Fibroblast of skin of right biceps (primary cell): ENCODE measurements at places on chromosomes 7 and 10.

- no peak for DNase-seq
Measured at GRCh38 chr10:48879451-48879850, 60.2 kb downstream of the LRRC18 start.

- DNase-seq = no peak
Measured at GRCh38 chr10:86164174-86164774, 202.3 kb downstream of the GRID1 start.

DNA sequence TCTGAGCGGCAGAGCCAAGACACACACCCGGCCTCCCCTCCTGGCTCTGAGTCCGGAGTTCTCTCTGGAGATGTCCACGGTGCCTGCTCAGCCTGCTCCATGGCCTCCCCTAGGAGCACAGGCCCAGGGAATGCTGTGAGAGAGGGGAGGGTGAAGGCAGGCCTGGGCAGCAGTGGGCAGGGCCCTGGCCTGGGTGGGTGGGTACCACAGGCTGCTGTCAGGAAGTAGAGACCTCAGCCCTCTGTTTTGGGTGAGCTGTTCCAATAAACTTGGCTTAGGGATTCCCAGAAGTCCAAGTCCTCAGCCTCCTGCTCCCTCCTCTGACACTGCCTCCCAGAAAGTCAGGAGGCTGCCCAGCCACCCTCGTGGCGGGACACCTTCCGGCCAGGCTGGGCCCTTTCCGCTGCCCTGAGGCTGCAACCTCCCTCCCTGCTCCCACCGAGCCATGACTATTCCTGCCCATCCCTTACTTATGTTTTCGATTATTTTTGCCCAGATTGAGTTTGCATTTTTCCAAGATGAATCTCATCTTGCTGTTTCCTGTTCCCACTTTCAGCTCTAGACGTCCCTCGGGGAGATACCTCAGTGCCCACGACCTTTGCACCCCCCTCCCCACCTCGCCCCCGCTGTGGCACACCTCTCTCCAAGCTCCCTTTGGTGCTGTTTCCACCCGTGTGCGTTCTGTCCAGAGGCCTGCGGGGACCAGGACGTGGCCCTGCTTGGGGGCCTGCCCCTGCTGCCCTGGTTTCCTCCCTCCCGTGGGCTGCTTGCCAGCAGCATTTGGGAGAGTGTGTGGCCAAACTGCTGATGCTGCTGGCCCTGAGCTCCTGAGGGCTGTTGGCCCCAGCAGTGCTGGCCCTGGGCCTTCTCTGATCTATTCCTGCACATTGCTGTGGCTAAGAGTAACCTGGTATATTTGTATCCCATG lies 5.8 kb upstream of the POLM start:
- DNase-seq = peak; percentile 93

DNA sequence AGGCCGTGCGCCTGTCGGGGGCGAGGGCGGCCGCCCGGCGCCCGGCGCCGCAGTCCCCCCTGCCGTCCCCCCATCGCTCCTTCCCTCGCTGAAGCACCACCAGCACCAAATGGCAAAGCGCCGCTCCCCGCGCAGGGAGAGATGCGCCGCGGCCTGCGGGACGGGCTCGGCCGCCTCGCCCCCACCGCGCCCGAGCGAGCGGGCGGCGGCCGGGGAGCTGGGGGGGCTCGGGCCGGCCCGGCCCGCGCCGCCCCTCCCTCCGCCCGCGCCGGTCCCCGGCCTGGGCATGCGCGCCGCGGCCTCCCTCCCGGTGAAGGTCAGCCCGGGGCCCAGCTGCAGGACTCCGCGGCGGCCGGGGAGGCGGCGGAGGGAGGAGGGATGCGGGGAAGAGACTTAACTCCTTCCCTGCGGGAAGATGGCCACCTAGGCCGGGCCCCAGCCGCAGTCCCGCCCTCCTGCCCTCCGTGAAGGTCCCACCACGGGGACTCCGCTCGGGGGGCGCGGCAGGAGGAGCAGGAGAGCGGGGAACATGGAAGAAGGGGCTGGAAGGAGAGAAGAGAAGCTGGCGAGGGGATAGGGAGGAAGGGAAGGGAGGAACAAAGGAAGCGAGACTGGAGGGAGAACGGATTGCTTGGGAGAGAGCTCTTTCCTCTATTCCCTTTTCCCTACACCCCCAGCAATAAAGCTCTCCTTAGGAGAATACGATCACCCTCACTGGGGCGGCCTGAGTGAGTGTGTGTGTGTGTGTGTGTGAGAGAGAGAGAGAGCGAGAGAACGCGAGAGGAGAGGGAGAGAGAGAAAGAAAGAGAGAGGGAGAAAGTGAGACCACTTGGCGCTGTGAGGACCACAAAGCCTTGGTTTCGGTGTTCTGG lies 3.4 kb upstream of the SMARCD3 start:
- DNase-seq = peak; percentile 79

GRCh38 chr7:36984710-36985312 lies 260.5 kb upstream of the AOAH start:
- no peak for DNase-seq

DNA sequence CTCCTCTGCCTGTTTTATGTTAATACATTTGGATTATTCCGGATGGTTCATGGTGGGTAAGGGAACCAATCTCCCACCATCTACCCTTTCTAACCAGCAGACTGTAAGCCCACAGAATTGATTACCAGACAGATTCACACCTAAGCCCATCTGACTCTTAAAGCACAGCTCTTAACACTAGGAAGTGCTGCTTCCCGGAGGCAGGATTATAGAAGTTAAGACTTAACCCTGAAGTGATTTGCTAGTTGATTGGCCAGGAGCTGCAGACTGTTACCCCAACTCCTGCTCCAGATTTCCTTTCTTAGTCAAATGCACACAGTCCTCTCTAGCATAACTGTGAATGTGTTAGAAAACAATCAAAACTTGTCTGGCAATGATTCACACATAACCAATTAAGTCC lies 221.7 kb downstream of the CDK14 start:
- DNase-seq = no peak

- DNase-seq = no peak
Measured at GRCh38 chr7:99614495-99614894, 2.3 kb upstream of the ZSCAN25 start.
